Fibroblast of pulmonary artery (primary cell): ENCODE measurements at places on chromosomes 3 and 15.

GRCh38 chr3:11568503-11569155 lies 75.1 kb downstream of the VGLL4 start:
- peak; percentile 92 for DNase-seq

- no peak for DNase-seq
Observed at GRCh38 chr3:46928282-46928681, 48.3 kb downstream of the CCDC12 start.

DNA sequence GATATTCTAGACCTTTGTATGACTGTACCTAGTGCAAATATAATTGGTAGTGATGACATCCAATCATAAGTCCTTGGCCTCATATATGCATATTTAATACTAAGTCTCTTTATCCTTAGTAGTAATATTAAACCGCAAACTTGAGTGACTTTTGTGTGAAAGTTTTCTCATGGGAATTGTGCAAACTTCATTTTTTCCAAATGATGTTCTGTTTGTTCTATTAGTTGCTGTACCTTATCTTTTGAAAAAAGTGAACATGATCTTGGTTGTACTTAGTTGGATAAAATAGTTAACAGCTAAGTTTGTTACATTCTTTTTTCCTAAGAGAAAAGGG lies 43.2 kb downstream of the TMEM45A start:
- peak; percentile 35 for DNase-seq

GRCh38 chr3:101836160-101836559 lies 13.2 kb upstream of the NFKBIZ start:
- no peak for DNase-seq

DNA sequence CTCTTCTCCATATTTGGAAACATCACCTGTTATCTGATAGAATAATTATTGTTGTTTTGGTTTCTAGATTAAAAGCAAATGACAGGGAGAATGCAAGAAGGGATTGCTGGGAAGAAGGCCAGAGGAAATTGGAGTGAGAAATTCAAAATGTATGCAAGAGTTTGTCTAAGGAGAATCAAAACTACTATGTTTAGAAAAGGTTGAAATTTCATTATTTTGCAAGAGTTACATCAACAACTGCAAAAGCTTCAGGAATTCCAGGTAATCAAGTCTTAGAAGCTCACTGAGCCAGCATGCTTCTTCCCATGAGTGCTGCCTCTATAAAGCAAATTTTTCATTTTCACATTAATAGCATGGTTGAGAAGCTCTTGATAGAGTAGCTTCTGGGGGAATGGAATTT lies 177.2 kb upstream of the GBE1 start:
- no peak for DNase-seq

DNA sequence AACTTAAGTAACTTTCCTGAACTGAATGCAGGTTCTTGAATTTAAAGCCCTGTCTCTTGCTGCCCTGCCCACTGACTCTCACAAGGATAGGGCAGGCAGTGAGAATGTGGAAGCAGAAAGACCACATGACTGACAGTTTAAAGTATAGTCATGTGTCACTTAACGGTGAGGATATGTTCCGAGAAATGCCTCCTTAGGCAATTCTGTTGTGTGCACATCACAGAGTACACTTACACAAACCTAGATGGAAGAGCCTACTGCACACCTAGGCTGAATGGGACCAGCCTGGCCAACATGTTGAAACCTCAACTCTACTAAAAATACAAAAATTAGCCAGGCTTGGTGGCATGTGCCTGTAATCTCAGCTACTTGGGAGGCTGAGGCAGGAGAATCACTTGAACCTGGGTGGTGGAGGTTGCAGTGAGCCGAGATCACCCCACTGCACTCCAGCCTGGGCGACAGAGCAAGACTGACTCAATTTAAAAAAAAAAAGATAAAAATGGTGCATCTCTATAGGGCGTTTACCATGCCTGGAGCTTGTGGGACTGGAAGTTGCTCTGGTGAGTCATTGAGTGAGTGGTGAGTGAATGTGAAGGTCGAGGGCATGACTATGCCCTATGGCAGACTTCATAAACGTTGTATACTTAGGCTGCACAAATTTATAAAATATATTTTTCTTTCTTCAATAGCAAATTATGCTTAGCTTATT lies 18.9 kb upstream of the COPG1 start:
- DNase-seq = peak; percentile 73

- no peak for DNase-seq
Observed at GRCh38 chr3:128438488-128439072, 28.1 kb downstream of the DNAJB8 start.
